ENCODE measurements at places on chromosomes 2 and 18. TPM values are rescaled to one million over a fixed set of nuclear protein-coding genes. Genes with fewer than 3 reads are reported as not detected.

DNA sequence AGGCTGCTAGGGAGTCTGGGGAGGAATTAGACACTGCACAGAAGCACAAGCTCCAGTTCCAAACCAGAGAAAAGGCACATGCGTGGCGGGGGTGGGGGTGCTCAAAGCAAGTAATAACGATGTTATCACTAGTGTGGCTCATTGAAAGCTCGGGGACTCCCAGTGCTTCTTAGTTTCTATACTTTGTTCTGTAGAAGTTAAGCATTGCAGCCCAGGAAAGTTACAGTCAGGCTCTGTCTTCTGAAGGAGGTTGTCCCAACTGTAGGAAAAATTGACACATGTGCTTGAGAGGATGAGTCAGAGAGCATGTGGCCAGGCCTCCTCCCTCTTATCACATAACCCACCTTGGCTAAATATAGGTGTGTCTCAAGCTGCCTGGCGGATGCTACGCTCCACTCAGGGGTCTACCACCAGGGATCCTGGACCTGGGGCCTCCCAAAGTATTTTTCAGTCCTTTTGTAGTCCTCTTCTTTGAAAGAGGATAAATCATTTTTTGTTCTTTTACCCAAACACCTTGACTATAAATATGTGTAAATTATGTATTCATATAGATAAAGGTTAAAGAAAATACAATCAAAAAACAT lies 3.8 kb downstream of the GALNT5 start:
- peaks cover 4% of the 10 kb centered on the region for H3K4me1 ChIP-seq
- no peak overlapping the region for H3K4me3 ChIP-seq
- H3K27ac ChIP-seq = peak overlapping the region; percentile 36

REG3G gene
- not detected for total RNA-seq

- DNase-seq = no peak
- H3K36me3 ChIP-seq = peaks cover 4% of the 10 kb centered on the region
- no peak overlapping the region for H3K4me3 ChIP-seq
- H3K27me3 ChIP-seq = no peaks in the 10 kb centered on the region
- no peak overlapping the region for H3K27ac ChIP-seq
- no peaks in the 10 kb centered on the region for H3K4me1 ChIP-seq
Measured at GRCh38 chr2:98524168-98524567, 79.5 kb downstream of the INPP4A start.

DNA sequence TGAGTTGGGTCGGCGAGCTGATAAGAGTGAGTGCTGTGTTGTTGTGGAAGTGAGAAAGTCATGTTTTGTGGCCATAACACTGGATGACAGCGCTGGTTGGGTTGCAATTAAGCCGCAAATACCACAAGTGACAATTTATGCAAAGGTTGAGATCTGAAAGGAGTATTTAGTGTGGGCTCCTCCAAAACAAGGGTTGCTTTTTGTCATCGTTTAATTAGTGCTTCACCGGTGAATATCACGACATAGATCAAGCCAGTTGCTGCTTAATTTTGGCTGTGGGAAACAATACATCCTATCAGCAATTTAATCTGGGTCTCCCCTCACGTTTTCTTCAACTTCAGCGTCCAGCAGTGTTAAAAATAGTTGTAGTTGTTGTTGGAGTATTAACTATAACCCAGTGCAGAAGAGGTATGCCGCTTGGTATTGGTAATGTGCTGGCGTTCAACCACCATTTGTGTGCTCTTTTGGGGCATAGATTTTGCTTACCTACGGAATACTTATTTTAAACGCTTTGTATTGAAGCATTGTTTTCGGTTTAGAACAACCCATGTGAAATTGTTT lies 662 bp downstream of the ACVR2A start:
- H3K27ac ChIP-seq = peak overlapping the region; percentile 96
- peak overlapping the region; percentile 86 for H3K4me3 ChIP-seq
- H3K4me1 ChIP-seq = peaks cover 27% of the 10 kb centered on the region

TTL gene
- total RNA-seq = 11.5 TPM

DNA sequence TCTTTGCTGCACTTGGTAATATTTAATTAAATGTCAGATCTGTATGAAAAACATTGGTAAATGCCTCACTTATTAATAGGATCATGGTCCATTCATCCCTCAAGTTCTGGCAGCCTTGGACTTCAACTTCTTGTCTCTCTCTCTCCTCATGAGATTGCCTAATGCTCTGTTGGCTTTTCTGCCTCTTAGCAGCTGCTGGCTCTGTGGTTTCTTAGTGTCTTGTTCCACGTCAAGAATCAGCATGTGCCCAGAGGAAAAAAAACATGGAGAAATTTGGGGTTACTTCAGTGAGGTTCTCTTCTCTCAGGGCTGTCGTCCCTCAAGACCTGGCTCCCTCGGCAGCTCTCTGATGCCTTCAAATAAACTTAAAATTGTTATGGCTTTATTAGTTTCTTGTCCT lies 75.4 kb downstream of the TAF4B start:
- no peaks in the 10 kb centered on the region for H3K27me3 ChIP-seq
- no peaks in the 10 kb centered on the region for H3K4me1 ChIP-seq
- H3K36me3 ChIP-seq = no peaks in the 10 kb centered on the region
- no peak overlapping the region for H3K4me3 ChIP-seq

MAP4K3 gene
- total RNA-seq = 69.1 TPM

DNA sequence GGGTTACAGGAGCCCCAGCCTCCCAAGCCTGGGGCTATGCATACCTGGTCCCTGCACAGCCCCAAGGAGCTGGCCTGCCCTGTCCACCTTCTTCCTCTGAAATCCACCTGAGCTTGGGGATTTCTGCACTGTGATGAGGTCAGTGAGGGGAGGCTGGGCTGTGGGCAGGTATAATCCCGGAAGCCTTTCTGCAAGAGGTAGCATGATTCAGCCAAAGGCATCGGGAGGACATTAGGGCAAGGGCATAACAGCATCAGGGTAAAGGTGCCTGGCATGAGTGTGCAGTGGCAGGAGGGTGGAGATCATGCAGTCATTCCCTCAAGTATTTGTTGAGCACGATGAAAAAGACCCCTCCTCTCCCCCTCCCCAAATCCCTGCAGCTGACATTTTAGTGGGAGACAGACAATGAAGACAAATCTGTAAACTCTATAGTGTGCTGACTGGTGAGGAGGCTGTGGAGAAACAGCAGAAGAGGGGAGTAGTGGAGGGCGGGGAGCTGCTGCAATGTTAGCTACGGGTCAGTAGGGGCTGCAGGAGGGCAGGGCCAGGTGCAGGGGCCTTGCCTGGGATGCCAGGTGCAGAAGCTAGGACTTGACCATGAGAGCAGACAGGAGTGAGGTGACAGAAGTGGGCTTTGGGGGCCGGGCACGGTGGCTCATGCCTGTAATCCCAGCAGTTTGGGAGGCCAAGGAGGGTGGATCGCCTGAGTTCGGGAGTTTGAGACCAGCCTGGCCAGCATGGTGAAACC lies 18.7 kb downstream of the ZFP36L2 start:
- no peak overlapping the region for H3K4me3 ChIP-seq
- no peak overlapping the region for H3K27ac ChIP-seq
- DNase-seq = peak; percentile 34
- no peaks in the 10 kb centered on the region for H3K36me3 ChIP-seq
- H3K27me3 ChIP-seq = no peaks in the 10 kb centered on the region

DNA sequence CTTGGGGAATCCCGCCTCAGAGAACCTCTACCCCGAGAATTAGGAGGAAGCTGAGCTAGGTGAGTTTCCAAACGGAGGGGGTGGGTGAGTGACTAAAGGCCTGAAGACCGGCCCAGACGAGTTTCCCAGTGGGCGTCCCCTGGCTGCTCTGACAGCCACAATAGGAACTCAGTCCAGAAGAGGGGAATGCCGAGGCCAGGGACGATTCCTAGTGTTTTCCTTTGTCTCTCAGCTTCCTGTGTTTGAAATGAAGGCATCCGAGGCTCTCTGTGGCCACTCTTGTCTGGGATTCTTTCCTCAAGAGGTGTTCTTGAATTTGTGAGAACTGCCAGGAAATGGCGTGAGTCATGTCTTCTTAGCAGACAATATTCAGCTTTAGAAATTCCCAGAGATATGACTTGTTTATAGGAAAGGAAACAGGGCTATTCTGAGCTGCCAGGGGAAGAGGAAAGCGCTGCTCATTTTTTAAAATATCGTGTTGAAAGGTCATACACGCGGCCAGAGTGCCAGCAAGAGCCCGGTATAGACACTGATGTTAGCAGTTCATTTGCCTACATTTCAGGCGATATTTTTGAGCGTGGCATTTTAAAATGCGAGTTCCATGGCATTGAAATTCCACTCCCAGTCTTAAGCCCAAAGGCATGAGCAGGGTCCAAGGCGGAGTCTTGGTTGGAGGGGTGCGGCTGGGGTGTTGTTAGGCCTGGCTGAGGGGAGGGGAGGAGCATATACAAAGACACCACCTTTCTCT lies 169.1 kb upstream of the KLF7 start:
- peak overlapping the region; percentile 33 for H3K4me3 ChIP-seq
- H3K4me1 ChIP-seq = peaks cover 41% of the 10 kb centered on the region
- H3K27me3 ChIP-seq = no peaks in the 10 kb centered on the region

GRCh38 chr2:171579481-171579880 lies 57.2 kb downstream of the CYBRD1 start:
- no peaks in the 10 kb centered on the region for H3K36me3 ChIP-seq
- DNase-seq = no peak
- H3K27ac ChIP-seq = no peak overlapping the region
- no peak overlapping the region for H3K4me3 ChIP-seq
- H3K4me1 ChIP-seq = no peaks in the 10 kb centered on the region

MBP gene
- 82.0 TPM for total RNA-seq

GALNT5 gene
- 42.9 TPM for total RNA-seq

MEP1B gene
- not detected for total RNA-seq

DNA sequence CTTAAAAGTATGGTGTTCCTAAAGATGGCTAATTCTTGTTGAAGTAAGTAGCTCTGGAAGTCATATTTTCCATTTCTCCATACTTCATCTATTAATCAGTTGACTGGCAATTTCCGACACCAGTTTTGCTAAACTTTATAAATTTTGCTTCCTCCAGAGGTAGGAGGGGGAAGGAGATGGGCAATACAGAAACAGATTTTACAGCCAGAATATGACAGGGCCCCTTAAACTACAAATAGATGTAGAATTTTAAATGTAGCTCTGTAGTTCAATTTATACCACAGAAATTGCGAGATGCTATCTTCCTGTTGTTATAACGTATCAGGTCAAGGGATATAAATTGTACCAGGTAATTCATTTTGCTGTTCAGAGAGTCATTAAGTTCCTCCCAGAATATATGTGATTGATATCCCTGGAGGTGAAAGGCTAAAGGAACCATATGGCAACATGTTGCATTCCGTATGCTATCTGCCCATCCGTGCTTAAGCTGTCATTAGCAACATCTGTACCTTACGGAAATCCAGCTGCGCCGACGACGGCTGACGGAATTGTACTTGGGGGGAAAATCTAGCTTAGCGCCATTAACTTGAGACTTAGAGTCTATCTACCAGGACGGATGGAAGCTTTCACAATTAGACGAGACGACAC lies 8.4 kb upstream of the NR4A2 start:
- H3K4me1 ChIP-seq = peaks cover 30% of the 10 kb centered on the region
- no peaks in the 10 kb centered on the region for H3K36me3 ChIP-seq
- no peaks in the 10 kb centered on the region for H3K27me3 ChIP-seq

- no peaks in the 10 kb centered on the region for H3K4me1 ChIP-seq
- no peak for DNase-seq
- H3K36me3 ChIP-seq = no peaks in the 10 kb centered on the region
- no peaks in the 10 kb centered on the region for H3K27me3 ChIP-seq
Measured at GRCh38 chr2:13020469-13020868, 303.7 kb downstream of the TRIB2 start.

GRCh38 chr2:27569398-27569797 lies 13.4 kb upstream of the ZNF512 start:
- no peak overlapping the region for H3K27ac ChIP-seq
- no peak overlapping the region for H3K4me3 ChIP-seq
- H3K36me3 ChIP-seq = no peaks in the 10 kb centered on the region
- no peaks in the 10 kb centered on the region for H3K27me3 ChIP-seq
- no peaks in the 10 kb centered on the region for H3K4me1 ChIP-seq
- DNase-seq = no peak

ITPRIPL1 gene
- total RNA-seq = 2.6 TPM

DNA sequence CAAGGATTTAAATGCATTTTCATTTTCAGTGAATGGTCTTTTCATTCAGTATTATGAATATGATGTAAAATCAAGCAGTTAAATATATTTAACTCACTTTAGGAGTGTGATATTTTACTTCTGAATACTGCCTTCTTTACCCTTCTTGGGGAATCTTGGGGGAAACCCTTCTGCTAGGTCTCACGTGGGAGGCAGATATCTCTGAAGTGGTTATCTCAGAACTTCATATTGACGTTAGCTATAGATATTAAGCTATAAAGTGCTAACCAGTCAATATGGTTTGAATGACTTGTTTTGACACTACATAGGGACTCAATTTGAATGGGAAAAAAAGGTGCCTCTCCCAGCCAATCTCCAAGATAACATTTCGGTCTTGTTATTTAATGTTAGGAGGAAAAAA lies 9.8 kb downstream of the REL start:
- DNase-seq = no peak
- H3K27me3 ChIP-seq = no peaks in the 10 kb centered on the region
- H3K27ac ChIP-seq = no peak overlapping the region
- H3K4me1 ChIP-seq = peaks cover 23% of the 10 kb centered on the region
- H3K4me3 ChIP-seq = no peak overlapping the region
- H3K36me3 ChIP-seq = peaks cover 45% of the 10 kb centered on the region

ABCG8 gene
- total RNA-seq = not detected

CYBRD1 gene
- total RNA-seq = 71.7 TPM

DNA sequence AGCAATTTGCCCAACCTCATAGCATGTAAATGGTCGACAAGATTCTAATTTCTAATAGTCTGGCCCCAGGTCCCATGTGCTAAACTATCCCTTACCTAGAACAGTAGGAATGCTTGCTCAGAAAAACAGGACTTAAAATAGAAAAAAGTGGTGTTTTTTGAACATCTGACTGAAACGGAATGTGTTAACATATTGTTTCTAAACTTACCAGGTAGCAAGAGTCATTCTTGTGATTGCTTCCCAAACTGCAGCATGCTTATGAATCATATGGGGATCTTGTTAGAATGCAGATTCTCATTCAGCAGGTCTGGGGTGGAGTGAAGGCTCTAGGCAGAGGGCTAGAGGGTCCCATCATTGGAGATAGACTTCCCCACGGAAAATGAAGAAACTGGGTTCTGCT lies 5.8 kb upstream of the SLC20A1 start:
- no peaks in the 10 kb centered on the region for H3K36me3 ChIP-seq
- no peak for DNase-seq
- H3K4me1 ChIP-seq = peaks cover 23% of the 10 kb centered on the region

- H3K27ac ChIP-seq = no peak overlapping the region
- H3K27me3 ChIP-seq = no peaks in the 10 kb centered on the region
- H3K4me1 ChIP-seq = no peaks in the 10 kb centered on the region
- H3K36me3 ChIP-seq = no peaks in the 10 kb centered on the region
- DNase-seq = no peak
Measured at GRCh38 chr2:167451496-167452289, 563.4 kb downstream of the XIRP2 start.

RETREG2 gene
- total RNA-seq = 85.1 TPM

DNA sequence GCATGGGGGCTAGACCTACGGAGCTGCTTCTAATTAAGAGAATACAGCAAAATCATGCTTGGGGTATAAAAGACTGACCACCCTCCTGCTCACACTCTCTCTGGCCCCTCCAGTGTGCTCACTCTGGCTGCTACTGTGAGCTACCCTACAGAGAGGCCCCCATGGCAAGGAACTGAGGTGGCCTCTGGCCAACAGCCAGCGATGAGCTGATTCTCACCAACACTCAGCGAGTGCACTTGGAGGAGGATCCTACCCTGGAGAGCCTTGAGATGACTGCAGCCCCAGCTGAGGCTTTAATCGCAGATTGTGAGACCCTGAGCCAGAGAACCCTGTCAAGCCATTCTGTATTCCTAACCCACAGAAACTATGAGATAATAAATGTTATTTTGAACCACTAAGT lies 88.2 kb downstream of the GFPT1 start:
- H3K27me3 ChIP-seq = no peaks in the 10 kb centered on the region
- no peaks in the 10 kb centered on the region for H3K36me3 ChIP-seq
- H3K4me3 ChIP-seq = no peak overlapping the region
- H3K27ac ChIP-seq = no peak overlapping the region

NMUR1 gene
- 1.7 TPM for total RNA-seq

All from upper lobe of left lung (tissue), 6 donors.